A549 treated with dexamethasone at 1 μM for 4 hours (cell line): ENCODE measurements at places on chromosomes 7 and 10. TPM values are rescaled to one million over a fixed set of nuclear protein-coding genes. Genes with fewer than 3 reads are reported as not detected.

The PPP1R17 gene
- not detected in 5 replicates for total RNA-seq

The FGFBP3 gene
- 2.1 to 2.4 TPM (median 2.3 TPM) in 5 replicates for total RNA-seq

The DKK1 gene
- 360 to 484 TPM (median 396 TPM) in 5 replicates for total RNA-seq

The TUBB8 gene
- total RNA-seq, result 0.04 to 0.15 TPM (median 0.07 TPM) in 5 replicates

The LYZL2 gene
- total RNA-seq, result not detected in 5 replicates

The ABCC2 gene
- 85.6 to 114 TPM (median 103 TPM) in 5 replicates for total RNA-seq

The OR2A5 gene
- not detected in 5 replicates for total RNA-seq

The NKX1-2 gene
- total RNA-seq, result 0.02 to 0.08 TPM (median 0.05 TPM) in 4 of 5 replicates, not detected in the other

The VENTX gene
- total RNA-seq, result not detected in 5 replicates

The RTKN2 gene
- 0.69 to 1.0 TPM (median 0.87 TPM) in 5 replicates for total RNA-seq

The WNT16 gene
- 1.6 to 2.6 TPM (median 2.0 TPM) in 5 replicates for total RNA-seq

The KCTD7 gene
- 4.2 to 7.4 TPM (median 5.6 TPM) in 5 replicates for total RNA-seq

The HSPA14 gene
- 39.5 to 43.0 TPM (median 42.3 TPM) in 5 replicates for total RNA-seq

The KLHDC10 gene
- 10.6 to 19.6 TPM (median 16.8 TPM) in 5 replicates for total RNA-seq

The GIMAP8 gene
- not detected in 5 replicates for total RNA-seq

The FAM25A gene
- not detected in 5 replicates for total RNA-seq

The PTCD1 gene
- 5.8 to 7.7 TPM (median 6.2 TPM) in 5 replicates for total RNA-seq

The PLPP4 gene
- 0.15 to 0.50 TPM (median 0.26 TPM) in 4 of 5 replicates, not detected in the other for total RNA-seq

The TPST1 gene
- total RNA-seq, result 6.3 to 8.3 TPM (median 7.3 TPM) in 5 replicates

The IDI2 gene
- total RNA-seq, result 0.07 TPM in 1 of 5 replicates, not detected in the others

The MUC3A gene
- 13.2 to 27.0 TPM (median 23.2 TPM) in 5 replicates for total RNA-seq

The SPDYE9 gene
- total RNA-seq, result not detected in 5 replicates

The HKDC1 gene
- 9.0 to 13.3 TPM (median 10.3 TPM) in 5 replicates for total RNA-seq

The PGAM2 gene
- total RNA-seq, result not detected in 5 replicates

The FZD8 gene
- total RNA-seq, result 3.0 to 5.3 TPM (median 4.2 TPM) in 5 replicates

The SLC26A4 gene
- 0.02 to 0.11 TPM (median 0.06 TPM) in 5 replicates for total RNA-seq

The SLC26A3 gene
- total RNA-seq, result 0.07 TPM in 1 of 5 replicates, not detected in the others

The PLXNA4 gene
- 0.37 to 0.53 TPM (median 0.50 TPM) in 5 replicates for total RNA-seq

The CCDC71L gene
- 8.7 to 12.6 TPM (median 10.9 TPM) in 5 replicates for total RNA-seq

The ZNF394 gene
- 15.6 to 17.3 TPM (median 16.4 TPM) in 5 replicates for total RNA-seq
